ENCODE measurements at places on chromosomes 12 and 14.

- DNase-seq: no peak
Observed at GRCh38 chr12:110965574-110965973, 45.2 kb upstream of the MYL2 start.

GRCh38 chr14:102474934-102475333 is 34.6 kb downstream of the ANKRD9 start:
- DNase-seq: no peak

DNA sequence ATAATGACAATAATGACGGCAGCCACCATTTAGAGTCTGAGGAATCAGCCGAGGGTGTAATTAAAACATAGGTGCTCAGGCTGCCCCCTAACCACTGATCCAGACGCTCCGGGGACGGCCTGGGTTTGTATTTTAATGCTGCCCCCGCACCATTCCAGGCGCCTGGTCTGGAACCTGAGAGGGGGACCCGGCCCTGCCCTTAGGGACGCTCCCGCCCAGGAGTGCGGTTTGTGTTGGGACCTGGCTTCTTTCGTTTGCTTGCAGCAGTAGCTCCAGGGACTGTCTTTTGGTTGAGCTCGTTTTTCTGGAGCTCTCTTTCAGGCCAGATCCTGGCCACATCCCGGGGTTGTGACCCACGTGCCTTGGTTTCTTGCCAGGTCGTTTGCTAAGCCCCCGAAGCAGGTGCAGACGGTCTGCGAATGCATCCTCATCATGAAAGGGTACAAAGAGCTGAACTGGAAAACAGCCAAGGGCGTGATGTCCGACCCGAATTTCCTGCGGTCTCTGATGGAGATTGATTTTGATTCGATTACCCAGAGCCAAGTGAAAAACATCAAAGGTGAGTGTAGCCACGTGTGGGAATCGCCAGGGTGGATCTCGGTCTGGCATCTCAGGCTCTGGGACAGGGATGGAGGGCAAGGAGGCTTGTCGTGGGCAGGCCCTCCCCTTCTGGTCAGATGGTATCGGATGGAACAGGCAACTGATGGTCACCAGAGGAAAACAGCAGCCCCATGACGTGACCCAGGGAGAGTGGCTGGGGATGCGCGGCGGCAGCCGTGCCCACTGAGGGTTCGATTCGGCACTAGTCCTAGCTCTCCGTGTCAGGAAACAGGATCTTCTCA is 63.5 kb downstream of the CCDC92 start:
- no peak for DNase-seq

DNA sequence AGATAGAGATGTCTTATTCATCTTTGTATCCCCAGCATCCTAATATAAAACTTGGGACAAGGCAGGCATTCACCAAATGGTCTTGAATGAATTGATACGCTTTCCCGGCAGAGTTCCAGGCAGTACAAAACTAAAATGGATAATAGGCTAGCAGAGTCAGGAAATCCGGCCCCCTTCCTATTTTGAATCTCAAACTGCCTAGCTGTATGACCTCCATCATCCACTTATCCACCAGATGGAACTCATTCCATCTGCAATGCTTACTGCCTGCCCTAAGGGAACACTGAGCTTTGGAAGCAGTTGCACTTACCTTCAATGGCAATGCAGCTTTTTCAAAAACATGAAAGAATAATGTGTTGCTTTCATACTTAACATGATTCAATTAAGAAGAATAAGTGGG is 43.4 kb downstream of the BDKRB1 start:
- DNase-seq: no peak

DNA sequence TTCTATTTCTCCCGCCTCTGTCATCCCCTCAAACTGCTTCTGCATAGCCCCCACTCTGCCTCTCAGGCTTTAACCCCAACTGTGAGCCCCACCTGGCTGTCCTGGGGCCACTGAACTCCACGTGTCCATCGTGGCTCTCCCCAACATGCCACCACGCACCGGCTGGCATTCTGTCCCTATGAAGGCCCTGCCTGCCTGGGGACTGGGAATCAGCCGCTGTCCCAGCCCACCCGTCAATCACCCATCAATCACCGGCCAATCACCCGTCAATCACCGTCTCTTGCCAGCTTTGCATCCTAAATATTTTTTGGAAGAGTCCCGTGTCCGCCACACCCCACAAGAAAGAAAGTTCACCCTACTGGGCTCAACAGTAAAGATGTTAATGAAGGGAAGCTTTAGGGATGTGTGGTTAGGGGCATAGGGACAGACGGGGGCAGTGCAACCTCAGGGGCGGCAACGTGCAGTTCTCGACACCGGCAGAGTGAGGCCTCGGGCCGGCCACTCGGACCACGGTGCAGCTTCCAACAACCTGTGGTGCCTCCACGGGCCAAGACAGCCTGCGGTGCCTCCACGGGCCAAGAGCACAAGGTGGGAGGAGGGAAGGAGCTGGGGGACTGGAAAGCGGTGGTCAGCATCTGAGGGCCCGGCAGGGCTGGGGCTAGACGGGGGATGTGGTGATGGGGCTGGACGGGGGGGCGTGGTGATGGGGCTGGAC is 85.6 kb downstream of the GALNT9 start:
- no peak for DNase-seq

- DNase-seq: peak; percentile 57
Observed at GRCh38 chr14:54564868-54565784, 1.8 kb upstream of the SAMD4A start.

GRCh38 chr14:104130974-104131651 is 7.3 kb upstream of the KIF26A start:
- peak; percentile 73 for DNase-seq

GRCh38 chr12:116977465-116978380 is 67.0 kb downstream of the FBXW8 start:
- DNase-seq: no peak

DNA sequence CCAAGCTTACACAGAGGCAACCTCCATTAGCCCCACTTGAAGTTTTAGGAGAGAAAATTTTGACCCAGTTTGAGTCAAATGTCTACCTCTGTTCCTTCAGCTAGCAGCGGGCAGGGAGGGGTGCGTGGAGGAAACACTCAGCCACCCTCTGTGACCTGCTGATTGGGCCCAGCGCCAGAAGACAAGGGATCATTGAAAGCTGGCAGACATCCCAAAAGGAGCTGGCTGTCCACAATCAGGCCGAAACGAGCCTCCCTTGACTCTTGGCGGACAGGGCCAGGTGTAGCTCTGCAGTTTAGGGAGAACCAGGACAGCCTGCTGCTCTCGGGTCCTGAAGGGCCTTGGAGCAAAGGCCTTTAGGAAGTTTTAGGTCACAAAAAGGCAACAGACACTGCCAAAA is 41.3 kb downstream of the CD9 start:
- DNase-seq: no peak
